A549 treated with CORT108297 at 1 μM for 4 hours (cell line): ENCODE measurements at places on chromosomes 11 and 22. TPM values are rescaled to one million over a fixed set of nuclear protein-coding genes. Genes with fewer than 3 reads are reported as not detected.

Gene NOX4
- total RNA-seq, result not detected in 5 replicates

Gene LGALS12
- not detected in 5 replicates for total RNA-seq

Gene CRYBA4
- not detected in 5 replicates for total RNA-seq

Gene TRIM3
- 14.7 to 23.1 TPM (median 21.7 TPM) in 5 replicates for total RNA-seq

Gene CARNS1
- 0.09 to 0.29 TPM (median 0.21 TPM) in 5 replicates for total RNA-seq

Gene GLB1L3
- total RNA-seq, result not detected in 5 replicates

Gene GAL3ST3
- total RNA-seq, result not detected in 5 replicates

Gene ALG12
- 7.4 to 13.6 TPM (median 12.5 TPM) in 5 replicates for total RNA-seq

Gene SAA2
- total RNA-seq, result 0.22 to 0.24 TPM (median 0.22 TPM) in 3 of 5 replicates, not detected in the others

Gene APOA1
- 0.13 to 0.20 TPM (median 0.16 TPM) in 5 replicates for total RNA-seq
